H1 (cell line): ENCODE measurements at places on chromosomes 12 and 14. TPM values are rescaled to one million over a fixed set of nuclear protein-coding genes. Genes with fewer than 3 reads are reported as not detected.
A peak's percentile ranks its signal among the peaks of the same experiment; 100 is the strongest.

DNA sequence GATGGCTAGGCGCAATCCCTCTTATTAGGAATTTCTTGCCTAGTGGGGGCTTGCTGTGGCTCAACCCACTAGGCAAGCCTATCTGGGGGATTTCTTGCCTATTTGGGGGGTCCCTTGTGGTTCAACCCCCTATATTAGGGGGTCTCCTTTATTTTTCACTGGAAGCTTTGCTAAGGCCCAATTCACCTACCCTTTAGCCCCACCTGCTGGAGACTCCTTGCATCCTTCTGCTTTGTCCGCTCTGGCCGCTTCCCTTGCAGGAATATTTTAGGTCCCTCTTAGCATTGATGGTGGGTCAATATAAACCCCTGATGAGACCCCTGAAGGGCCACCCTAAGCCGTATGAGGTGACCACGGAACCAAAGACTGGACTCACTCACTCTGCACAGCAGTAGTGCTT lies 1552.1 kb downstream of the AACS start:
- peak; percentile 9 for DNase-seq

DNA sequence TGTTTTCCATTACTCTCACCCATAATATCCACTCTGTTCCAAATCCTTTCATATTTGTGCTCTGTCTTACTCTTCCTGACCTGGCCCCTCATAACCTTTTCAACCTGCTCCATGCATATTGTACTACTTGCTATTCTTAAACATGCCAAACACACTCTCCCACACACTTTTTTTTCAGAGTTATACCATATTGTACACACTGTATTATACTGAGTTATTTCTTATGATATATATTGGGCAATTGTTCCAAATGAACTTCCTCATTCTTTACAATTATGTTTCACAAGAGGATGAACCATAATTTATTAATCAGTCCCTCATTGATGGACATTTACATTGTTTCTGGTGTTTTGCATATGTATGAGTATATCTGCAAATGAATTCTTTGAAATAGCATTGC lies 18.5 kb downstream of the ATL1 start:
- DNase-seq = no peak

DNA sequence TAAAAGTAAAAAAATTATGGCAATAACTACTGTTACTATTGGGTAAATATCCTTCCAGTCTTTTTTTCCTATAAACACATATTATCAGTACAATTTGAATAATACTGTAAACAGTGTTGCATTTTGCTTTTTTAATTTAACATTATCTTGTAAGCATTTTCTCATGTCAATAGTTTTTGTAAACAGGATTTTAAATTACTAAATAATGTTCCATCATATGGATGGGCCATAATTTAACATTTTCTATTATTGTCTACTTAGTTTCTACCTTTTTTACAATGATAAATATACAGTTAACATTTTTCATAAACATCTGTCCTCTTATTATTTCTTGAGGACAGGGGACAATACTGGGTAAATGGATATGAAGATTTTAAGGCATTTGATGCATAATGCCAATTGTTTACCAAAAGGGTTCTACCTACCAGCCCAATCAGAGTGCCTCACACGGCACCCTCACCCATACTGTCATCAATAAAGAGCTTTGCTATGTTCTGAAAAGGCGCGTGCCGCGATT lies 759 bp upstream of the ACVR1B start:
- DNase-seq = no peak

- DNase-seq = no peak
Measured at GRCh38 chr12:66916189-66916588, 237.3 kb upstream of the GRIP1 start.

- no peak for DNase-seq
Measured at GRCh38 chr14:91669867-91670266, 62.0 kb downstream of the CATSPERB start.

- no peak for DNase-seq
Measured at GRCh38 chr12:52896190-52897100, 8.4 kb downstream of the KRT8 start.

The PLD4 gene
- 0.04 TPM in 1 of 2 replicates, not detected in the other for total RNA-seq

The RNASE2 gene
- not detected in 2 replicates for total RNA-seq

- DNase-seq = no peak
Measured at GRCh38 chr12:79763766-79764452, 73.1 kb upstream of the PAWR start.

DNA sequence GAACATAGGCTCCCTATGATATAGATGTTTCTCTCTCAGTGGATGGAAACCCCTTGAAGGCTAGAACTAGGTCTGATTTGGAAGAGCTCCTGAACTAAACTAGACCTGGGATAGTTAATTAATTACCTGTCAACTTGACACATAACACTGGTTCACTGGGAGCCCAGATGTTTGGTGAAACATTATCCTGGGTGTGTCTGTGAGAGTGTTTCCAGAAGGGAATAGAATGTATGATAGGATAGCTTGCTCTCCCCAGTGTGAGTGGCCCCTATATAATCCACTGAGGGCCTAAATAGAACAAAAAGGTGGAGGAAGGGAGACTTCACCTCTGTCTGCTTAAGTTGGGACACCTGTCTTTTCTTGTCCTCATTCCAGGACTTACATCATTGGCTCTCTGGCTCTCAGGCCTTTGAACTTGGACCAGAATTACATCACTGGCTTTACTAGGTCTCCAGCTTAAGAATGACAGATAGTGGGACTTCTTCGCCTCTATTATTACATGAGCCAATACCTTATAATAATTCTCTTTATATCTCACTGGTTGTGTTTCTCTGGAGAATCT lies 194.1 kb downstream of the KTN1 start:
- DNase-seq = no peak

GRCh38 chr14:30214461-30215090 lies 286.9 kb upstream of the PRKD1 start:
- DNase-seq = no peak

The RIN3 gene
- 1.5 and 1.9 TPM in 2 replicates for total RNA-seq

The LRRC9 gene
- total RNA-seq = 0.84 and 1.8 TPM in 2 replicates

DNA sequence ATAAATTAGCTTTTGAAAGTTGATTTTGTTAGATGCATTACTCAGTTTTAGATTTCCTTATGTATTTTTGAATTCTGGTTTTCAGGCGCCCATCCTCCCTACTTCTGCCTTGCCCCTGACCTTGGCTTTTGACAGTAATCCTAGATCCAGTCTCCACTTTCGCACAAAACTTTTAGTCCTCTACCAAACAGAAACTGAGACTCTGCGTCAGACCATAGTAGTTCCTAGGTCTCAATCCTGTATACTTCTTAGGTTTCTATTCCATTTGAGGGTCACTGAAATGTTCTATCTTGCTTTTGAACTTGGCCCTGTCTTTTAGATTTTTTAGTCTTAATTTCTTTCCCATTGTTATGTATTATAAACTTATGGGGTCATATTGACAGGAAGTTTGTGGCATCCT lies 307.9 kb upstream of the GARIN6 start:
- DNase-seq = no peak

DNA sequence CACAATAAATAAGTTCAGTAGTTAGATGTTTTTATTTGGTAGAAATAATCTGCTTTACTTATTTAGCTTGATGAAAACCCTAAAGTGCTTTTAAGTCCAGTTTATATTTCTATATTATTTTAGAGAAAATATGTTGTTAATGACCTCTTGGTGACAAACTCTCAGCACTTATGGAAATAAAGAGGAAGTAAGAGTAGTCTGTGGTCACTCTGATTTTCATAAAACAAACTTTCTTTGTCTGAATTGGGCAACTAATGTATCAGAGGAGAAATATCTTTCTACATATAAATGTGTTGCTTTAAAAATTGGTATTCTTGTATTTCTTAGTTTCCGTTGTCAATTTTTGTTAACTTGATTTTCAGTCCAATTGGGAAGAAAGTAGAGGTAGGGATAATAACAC lies 878.9 kb upstream of the SEL1L start:
- DNase-seq = no peak

- no peak for DNase-seq
Measured at GRCh38 chr12:106288101-106288493, 14.4 kb upstream of the TCP11L2 start.

DNA sequence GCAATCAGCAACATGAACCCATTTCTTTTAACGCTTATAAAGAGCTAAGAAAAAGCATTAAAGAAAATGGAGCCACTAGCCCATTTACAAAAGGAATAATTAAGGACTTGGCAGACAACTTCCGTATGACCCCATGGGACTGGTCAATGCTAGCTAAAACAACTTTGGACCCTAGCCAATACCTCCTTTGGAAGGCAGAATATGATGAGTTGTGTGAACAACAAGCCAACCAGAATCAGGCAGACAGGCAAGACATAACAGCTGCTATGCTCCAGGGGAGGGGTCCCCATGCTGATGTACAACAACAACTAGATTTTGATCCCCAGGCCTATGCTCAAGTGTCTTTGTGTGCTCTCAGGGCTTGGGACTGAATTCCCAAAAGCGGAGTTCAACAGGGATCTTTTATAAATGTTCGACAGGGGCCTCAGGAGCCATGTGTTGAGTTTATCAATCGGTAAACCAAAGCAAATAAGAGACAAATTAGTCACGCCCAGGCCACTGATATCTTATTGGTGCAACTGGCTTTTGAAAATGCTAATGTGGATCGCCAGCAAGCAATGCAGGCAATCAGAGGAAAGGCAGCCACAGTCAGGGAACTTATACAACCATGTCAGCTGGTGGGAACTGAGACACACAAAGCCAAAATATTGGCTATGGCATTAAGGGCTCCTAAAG lies 254.4 kb upstream of the DIO2 start:
- DNase-seq = no peak

The ESR2 gene
- total RNA-seq = 0.19 and 0.52 TPM in 2 replicates

DNA sequence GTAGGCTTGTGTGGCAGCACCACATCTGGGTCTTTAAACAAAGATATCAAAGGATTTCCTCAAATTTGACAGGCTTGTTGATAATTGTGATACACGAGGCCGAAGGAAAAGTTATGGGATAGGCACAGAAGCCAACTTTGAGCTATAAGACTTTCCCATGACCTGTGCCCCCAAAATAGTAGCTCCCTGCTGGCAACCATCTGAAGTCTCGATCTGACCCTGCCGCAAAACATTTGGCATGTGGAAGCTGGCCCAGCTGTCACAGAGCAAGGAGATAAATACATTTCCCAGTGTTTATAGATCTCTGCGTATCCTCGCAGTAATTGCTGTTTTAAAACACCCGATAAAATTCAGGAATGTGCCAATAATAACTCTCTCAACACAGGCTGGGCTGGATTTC lies 26.4 kb upstream of the RGS6 start:
- no peak for DNase-seq

DNA sequence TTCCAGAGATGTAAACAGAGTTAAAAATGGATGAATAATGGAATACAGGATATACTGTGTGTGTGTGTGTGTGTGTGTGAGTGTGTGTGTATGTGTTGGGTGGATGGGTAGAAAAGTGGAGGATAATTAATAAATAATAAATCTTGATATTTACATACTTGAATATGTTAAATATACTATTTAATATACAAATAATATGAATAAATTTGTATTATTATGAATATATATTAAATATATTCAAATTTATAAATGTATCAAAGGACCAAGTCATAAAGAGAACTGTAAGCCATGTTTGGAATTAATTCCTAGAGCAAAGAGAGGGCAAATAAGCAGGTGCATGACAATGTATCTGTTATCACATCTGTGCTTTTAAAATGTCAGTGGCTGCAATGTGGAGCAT lies 225.3 kb downstream of the ALG10B start:
- no peak for DNase-seq

The PIWIL1 gene
- total RNA-seq = not detected in 2 replicates

DNA sequence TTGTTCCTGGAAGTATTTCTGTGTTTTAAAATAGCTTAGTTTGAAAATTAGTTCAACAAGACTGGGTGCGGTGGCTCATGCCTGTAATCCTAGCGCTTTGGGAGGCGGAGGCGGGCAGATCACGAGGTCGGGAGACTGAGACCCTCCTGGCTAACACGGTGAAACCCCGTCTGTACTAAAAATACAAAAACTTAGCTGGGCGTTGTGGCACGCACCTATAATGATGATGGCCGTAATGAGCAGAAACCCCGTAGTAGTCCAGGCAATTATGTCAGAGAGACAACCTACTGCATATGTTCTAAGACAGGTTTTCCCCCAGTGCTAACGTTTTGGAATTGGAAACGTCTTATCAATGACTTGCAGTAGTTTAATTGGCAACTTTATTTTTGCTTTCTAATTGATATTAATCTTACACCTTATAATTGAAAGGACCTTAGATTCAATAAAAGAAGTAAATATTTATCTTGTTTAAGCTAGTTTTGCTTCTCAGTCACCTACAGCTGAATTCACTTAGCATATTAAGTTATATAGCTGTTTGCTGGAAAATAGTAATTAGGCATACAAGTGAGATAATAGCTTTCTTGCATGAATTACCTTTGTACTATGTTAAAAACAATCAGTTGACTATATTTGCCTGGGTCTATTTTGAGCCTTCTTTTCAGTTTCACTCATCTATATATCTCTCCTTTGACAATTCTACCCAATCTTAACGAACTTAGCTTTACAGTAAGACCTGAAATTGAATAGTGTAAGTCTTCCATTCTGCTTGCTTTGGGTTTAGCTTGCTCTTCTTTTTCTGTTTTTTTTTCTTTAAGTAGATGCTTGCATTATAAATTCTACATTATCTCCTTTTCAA lies 15.6 kb downstream of the CLECL1 start:
- no peak for DNase-seq
